ENCODE measurements at places on chromosomes 13 and 19.

DNA sequence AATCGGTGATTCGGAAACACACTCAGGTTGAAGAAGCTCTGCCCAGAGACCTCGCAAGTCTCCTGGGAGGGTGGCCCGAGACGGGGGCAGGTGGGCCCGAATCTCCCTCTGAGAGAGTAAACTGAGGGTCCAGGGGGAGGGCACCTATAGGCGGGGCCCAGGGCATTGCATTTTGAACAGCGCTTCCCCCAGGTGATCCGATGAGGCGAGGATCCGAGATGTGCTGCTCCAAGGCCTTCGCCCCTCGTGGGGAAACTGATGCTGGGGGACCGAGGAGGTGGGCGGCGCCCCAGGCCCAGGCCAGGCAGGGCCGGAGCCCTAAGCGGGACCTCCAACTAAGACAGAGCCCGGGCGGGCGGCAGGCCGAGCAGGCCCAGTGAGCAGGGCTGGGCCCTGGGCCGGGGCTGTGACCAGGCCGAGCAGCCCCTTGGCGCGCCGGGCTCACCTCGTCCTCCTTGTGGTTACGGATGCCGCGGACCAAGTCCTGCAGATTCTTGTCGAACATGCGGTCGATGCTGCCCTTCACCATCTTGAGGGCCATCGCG lies 500 bp downstream of the AP3D1 start:
- no peak for DNase-seq

GRCh38 chr19:13872695-13873389 lies 4.1 kb upstream of the NANOS3 start:
- DNase-seq = no peak

GRCh38 chr13:24858953-24859352 lies 95.0 kb downstream of the RNF17 start:
- DNase-seq = no peak

- DNase-seq = no peak
Measured at GRCh38 chr13:87093399-87093798, 577.8 kb upstream of the SLITRK5 start.

DNA sequence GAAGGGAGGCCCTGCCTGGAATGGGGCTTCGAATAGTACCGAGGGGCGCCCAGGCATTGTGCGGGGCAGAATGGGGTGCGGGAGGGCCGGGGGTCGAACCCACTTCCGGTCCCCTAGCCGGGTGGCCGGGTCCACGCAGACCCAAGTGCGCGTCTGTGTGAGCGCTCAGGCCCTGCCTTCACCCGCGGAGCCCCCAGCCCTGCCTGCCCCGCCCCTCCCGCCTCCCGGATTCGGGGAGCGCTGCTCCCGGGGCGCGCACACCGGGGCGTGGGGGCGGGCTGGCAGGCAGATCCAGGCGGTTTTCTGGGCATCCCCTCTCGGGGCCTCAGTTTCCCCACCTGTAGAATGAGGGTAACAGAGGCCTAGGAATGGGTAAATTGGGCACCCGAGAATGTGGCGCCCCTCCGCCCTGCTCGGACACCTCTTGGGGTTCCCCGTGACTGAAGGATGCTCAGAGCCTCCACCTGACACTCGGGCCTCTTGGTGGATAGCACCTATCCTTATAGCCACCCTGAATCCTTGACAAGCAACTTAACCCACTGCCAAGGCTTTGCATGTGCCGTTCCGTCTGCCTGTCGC lies 682 bp downstream of the PIK3R2 start:
- DNase-seq = no peak

DNA sequence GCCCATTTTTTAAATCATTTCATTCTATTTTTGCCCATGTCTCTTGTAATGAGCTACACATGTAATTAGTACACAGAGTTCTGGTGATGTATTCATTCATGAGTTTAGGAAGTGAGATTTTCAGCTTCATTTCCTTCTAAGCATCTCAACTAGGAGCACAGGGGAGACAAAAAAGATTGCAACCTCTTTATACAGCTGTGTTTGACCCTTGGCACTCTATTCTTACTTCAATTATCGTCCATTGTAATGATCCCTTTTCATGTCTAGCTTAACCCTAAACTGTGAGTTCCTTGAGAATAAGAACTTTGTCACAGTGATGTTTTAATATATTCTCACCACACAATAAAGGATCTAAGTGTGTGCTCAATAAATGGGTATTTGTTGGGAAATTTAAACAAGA lies 67.1 kb downstream of the GPC6 start:
- DNase-seq = no peak

DNA sequence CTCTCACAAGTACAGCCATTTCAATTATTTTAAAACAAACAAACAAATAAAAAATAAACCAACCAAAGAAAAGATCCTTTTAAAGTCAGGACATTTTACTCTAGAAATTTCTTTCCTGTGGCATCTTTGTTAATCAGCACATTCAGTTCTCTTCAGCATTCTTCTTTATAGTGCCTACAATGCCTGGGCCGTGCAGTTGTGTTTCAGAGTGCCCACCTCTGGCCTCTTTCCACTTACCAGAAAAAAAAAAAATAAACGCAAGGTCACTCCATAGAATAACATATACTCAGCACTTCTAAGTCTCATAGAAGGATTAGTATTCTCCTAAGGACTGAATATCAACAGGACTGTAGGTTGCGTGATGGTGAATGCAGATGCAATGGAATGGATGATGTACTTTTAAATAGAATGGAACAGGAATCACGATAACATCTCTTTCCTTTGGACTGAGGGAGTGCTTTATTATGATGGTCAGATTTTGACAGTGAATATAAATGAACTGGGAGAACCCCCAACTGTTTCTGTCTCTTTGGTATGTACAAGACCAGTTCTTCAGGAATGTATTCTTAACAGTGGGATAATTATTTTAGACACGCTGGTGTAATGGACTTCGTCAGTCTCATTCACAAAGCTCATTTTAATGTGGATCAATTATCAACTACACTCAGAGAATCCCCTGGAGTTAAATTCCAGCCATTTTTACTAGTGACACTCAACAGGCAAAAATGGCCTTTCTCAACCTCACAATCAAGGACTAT lies 125.0 kb upstream of the NBEA start:
- DNase-seq = no peak

GRCh38 chr13:34139660-34140227 lies 321.8 kb downstream of the RFC3 start:
- DNase-seq = no peak

- no peak for DNase-seq
Measured at GRCh38 chr19:15428956-15429824, 10.4 kb upstream of the AKAP8L start.

DNA sequence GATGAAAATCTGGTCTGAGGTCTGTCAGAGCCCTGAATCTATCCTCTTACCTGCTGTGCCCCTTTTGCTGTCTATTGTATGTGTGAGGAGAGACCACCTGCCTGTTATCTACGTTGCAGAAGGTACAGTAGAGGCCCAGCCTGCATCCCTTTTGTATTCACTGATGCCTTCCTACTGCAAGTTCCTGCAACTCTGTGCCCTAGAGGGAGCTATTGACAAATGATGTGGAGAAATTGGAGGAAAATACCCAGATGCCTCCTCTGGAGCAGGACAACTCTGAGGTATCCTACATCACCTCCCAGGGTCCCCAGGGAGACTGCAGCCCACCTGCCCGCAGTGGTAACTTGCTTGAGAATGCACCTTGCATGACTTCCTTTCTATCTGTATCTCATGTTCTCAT lies 33.7 kb downstream of the SIAH3 start:
- DNase-seq = no peak

DNA sequence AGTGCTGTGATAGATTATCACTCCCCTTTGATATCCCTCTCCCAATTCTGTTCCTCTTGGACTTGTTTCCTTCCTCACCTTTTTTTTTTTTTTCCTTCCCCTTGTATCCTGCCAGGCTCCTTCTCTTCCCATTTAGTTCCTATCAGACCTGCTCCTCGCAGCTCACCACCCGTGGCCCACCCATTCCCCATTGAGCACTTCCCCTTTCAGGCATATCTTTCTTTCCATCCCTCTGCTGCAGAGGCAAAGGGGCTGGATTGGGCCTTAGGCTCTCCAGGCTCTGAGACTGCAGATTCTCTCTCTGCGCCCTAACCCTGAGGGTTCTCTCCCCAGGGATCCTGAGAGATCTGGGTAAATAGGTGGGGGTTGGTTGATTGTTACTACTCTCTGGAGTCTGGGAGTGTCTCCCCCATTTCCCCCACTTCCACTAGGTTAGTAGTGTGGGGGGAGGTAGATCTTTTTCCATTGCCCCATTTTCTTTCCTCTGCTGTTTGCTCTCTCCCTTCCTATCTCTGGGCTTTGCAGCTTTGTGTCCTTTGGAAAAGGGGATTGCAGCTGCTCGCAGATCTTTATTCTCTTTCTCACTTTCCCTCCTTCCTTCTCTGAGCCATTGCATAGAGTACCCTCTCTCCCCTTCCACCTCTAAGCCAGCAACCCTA lies 2.3 kb downstream of the ARHGAP35 start:
- no peak for DNase-seq

- no peak for DNase-seq
Measured at GRCh38 chr13:98141509-98142379, 1.1 kb upstream of the FARP1 start.

DNA sequence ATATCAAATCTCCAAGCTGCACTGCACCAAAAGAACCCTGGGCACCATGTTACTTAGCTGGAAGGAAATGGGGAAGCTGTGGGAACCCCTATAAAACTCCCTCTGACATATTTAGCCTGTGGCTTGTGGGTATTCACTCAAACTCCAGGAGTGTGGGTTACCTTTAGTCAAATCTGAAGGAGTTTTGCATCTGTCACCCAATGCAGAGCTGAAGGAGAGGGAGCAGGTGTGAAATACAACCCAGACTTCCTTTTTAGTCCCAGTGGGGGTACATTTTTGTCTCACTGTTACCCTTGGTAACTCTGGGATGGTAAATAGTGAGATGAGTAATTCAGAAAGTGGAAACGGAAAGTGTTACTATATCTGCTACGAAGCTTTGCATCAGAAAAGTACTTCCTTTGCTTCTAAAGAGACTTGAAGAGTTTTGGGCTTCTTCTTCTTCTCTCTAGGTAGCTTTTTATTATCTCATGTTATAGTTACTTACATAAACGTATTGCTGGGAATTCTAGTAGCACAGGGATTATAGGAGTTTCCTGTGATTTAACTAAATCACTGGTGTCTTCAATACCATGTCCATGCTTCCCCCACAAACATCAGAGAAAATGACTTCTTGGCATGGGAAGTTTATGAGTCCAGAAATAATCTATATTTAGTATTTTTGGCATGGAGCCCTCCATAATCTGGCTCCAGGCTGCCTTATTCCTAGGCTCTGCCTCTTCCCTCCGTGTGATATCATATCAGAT lies 105.9 kb downstream of the AKAP11 start:
- DNase-seq = no peak

DNA sequence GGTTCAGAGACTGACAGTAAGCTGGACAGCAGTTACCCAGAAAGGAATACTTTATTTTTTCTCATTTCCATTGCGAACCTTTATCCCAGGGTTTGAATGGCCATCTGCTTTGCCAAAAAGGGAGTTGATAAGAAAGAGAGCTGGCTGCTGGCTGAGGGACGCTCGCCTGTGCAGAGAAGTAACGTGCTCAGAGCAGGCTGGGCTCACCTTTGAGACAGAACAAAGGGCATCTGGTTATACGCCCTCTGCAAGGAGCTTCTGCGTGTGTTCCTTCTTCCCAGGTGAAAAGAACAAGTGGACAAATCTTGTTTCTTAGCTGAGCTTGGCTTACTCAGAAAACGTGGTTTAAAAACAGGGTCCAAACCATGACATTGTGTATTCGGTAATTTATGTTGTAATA lies 47.4 kb downstream of the EFNB2 start:
- no peak for DNase-seq

DNA sequence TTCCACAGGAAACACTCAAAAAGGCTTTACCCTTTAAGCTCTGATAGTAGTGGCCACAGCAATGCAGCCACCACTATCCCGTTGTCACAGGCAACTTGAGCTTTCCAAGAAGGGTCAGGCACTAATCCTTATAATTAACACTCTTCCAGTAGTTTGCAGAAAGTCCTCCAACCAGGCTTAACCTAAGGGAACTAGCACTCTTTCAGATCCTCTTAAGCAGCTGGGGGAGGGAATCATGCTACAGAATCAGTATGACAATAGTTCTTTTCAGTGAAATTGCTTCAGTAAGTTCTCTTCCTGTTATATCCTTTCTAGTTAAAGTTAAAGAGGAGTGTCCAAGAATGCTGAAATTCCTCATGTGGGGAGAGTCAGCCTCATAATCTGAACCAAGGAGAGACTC lies 82.2 kb downstream of the TNFSF11 start:
- no peak for DNase-seq
